NCI-H2081 treated with DMSO at 0.1 percent for 48 hours (cell line): ENCODE measurements at places on chromosomes 2 and 18.
A peak's percentile ranks its signal among the peaks of the same experiment; 100 is the strongest.

DNA sequence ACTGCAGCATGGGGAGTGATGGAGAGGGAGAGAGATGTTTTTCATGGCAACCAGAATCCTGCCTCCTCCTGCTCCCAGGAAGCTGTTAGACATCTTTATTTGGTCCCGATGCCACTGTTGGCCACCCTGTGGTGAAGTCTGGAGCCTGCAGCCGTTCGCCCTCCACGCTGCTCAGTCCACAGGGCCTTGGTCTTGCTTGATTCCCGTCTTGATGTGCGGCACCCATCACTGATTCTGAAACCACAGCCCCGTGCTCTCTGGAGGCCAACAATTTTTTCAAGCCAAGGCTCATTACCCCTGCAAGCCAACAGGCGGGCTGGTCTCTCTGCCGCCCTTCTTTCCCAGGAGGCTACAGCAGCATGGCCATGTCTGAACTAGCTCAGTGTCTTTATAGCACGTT, 24.5 kb downstream of the SIGLEC15 start:
- no peak for DNase-seq

GRCh38 chr2:234638966-234639365, 142.1 kb upstream of the ARL4C start:
- DNase-seq, result no peak

GRCh38 chr2:18787726-18788125, 198.4 kb upstream of the NT5C1B start:
- no peak for DNase-seq

DNA sequence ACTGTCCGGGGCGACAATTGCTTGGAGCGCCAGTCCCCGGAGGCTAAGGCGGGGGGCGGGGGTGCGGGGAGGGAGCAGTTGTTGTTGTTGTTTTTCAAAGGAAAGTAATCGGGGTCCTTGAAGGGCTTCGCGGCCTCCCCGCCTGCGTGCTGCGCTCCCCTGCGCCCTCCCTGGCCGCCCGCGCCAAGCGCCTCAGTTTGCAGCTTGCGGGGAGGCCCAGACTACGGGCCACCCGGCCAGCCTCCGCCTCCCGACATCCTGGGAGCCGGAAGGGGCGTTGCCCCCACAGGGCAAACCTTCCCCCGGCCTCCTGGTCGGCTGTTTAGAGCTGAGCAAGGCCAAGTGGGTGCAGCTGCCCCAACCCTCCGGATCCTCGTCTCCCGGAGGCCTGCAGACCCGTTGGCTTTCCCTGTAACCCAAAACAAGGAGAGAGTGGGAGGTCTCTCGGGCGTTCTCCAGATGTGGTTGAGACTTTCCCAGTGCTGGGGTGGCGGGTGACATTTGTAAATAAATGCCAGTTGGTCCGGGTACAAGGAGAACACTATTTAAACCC, 3.7 kb upstream of the SIX3 start:
- DNase-seq, result no peak

GRCh38 chr2:172449911-172450550, 22.6 kb downstream of the ITGA6 start:
- no peak for DNase-seq

- no peak for DNase-seq
Observed at GRCh38 chr2:118151831-118152230, 63.6 kb downstream of the INSIG2 start.

GRCh38 chr2:237473878-237474441, 13.1 kb upstream of the MLPH start:
- no peak for DNase-seq

DNA sequence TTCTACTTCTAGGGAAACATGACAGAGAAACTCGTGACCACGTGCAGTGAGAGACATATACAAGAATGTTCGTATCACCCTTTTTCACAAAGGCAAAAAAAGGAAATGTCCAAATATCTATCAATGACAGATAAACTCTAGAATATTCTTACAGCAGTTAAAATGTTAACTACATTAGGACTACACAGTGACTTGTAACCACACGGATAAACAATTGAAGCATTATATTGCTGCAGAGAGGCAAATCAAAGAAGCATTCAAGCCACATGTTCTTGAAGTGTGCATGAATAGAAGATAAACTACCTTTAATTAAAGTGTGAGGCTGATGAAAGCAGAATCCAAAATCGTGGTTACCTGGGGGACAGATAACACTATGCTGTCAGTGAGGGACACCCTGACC, 935.3 kb upstream of the KLHL29 start:
- no peak for DNase-seq

GRCh38 chr2:10826026-10826425, 13.4 kb upstream of the PDIA6 start:
- DNase-seq, result no peak

DNA sequence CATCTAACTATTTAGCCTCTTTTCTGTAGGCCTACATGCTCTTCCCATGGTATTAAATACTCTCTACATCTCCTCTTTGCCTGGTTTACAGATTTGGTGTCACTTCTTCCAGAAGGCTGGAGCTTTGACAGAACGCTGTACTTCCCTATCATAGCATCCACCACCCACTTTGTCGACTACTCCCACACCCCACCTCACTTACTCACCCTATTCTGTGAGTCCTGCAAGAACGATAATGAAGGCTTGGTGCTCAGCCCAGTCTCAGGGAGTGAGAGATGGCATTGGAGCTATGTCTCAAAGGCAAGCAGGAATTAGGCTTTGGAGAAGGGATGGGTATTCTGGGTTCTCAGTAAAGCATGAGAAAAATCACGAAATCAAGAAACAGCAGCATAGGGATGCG, 20.3 kb upstream of the KDM3A start:
- DNase-seq, result no peak

- no peak for DNase-seq
Observed at GRCh38 chr2:121294881-121295840, 10.2 kb upstream of the TFCP2L1 start.

- no peak for DNase-seq
Observed at GRCh38 chr2:13638181-13638580, 921.4 kb downstream of the TRIB2 start.

DNA sequence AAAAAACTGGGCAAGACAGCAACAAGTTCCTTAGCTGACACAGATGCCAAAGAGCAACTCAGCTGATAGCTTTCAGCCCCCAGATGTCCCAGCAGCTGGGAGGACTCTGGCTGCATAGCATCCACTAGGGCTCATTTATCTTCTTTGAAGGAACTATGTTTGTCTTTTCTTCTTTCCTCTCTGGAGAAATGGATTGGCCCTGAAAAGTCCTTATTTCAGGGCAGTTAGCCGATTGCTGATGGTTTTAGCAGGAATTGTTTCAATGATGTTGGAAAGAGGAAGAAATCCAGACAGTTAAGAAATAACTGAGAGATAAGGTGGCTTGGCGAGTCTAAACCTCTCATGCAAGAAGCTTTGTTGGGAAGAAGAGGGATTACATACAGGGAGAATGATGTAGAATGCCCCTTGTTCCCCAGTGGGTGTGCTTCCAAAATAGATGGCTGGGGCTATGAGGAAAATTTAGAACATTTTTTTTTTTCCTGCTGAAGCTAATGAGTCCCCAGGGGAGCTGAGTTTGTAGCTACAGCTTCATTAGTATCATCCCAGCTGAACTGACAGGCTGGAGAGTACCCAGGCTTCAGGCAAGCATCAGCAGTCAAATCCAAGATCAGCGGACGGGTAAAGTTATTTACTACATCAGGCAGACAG, 33.6 kb upstream of the SERPINE2 start:
- DNase-seq, result no peak

DNA sequence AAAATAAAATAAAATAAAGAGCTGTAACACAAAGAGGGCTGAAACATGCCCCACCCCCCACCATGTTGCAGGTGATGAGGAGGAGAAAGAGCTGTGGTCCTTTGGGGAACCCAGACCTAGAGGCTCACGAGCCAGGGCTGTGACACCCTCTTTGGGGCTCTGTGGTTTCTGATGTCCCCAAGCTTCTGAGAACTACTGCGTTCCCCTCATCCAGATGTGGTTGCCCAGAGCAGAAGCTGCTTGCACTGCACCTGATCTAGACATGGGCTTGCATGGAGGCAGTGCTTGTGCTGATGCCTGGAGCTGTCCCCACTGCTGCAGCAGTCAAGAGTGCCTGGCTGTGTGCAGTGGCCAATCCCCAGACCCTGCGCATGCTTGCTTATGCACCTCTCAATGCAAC, 687.9 kb upstream of the ACVR2A start:
- DNase-seq, result no peak

- DNase-seq, result no peak
Observed at GRCh38 chr2:55430211-55430975, 10.7 kb upstream of the CCDC88A start.

DNA sequence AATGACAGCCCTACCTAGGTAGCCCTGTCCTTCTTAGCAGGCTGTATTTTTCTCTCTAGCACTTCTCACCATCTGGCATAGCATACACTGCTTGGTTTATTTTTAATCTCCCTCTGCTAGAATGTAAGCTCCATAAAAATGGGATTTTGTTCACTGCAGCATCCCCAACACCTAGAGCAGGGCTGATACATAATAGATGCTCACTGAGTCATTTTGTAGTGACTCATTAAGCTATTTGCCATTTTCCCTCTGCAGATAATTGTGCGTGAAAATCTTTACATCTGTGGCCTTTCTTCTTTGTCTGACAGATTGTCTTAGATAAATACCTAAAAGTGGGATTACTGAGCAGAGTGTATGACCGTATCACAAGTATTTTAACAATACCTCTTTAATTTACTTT, 82.5 kb downstream of the CERS6 start:
- no peak for DNase-seq

GRCh38 chr2:222000326-222000725, 298.5 kb downstream of the PAX3 start:
- no peak for DNase-seq

DNA sequence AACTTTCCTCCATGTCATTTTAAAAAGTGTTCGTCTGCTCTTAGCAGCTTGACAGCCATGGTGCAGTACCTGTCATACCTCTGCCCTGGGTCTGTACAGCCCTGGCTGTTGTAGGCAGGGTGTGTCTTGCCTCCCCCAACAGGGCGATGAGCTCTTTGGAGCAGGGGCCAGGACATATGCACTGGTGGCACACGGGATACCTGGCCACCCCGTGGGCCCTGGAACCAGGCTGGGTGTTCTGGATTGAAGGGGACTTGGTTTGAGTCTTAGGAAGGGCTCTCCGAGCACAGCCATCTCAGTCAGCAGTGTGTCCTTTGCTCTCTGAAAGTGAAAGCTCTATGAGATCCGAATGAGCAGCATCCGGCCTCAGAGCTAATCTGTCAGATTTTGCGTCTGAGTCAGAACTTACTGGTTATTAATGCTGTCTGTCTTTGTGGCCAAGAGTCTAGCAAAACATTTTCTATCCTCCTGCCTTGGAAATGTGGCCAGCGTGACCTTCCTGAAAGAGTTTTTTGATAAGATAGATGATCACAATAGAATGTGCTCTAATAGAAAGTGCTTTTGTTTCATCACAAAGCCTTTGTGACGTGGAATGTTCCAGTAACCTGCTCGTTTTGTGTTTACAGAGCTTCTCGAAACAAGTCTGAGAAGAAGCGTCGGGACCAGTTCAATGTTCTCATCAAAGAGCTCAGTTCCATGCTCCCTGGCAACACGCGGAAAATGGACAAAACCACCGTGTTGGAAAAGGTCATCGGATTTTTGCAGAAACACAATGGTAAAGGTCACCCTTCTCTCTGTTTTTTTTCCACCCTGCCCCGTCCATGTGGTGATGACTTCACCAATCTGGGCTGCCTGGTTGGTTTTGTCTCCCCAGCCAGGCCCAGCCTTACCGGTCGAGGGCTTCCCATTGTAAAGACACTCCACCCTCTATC, 77.3 kb upstream of the RPL31 start:
- DNase-seq, result no peak

DNA sequence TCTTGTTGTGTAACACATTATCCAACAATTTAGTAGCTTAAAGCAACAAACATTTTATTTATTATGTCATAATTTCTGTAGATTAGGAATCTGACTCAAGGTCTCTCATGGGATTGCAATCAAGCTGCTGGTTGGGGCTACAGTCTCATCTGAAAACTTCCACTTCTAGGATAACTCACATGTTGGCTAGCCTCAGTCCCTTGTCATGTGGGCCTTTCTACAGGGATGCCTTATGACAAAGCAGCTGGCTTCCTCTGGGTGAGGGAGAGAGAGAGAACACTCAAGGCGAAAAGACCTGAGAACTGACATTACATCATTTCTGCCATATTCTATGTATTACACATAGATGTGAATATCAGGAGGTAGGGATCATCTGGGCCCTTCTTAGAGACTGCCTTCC, 317.9 kb upstream of the VRK2 start:
- DNase-seq, result no peak

GRCh38 chr2:147386284-147386683, 458.5 kb upstream of the ACVR2A start:
- no peak for DNase-seq

DNA sequence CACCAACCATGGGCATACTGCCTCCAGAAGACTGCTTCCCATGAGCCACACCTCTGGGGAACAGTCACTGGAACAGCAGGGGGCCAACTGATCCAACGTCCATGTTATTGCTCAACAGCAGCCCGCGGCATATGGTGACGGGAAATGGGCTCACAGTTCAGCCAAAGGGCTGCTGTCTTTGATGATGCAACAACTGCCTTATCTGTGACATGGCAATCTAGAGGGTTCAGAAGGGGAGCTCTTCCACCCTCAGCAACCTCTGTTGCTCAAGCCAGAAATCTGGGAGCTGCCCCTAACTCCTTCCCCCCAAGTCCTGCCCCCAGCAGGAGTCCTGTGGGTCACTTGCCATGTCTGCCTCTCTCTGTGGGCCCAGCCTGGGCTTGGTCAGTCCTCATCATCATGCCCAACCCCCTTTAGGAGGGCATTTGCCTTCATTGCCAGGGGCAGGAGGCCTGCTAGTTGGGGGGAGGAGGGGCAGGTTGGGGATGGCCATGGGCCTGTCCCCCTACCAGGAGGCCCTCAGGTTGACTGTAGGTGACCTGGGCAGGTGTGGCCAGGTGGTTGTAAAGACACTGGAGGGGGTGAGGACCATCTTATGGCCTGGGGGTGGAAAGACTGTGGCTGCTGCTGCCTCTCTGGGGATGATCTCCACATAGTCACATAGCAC, 212.9 kb downstream of the CYP26B1 start:
- DNase-seq, result no peak

GRCh38 chr2:64750817-64751285, 97.1 kb upstream of the SERTAD2 start:
- peak; percentile 98 for DNase-seq

GRCh38 chr18:48293954-48294898, 115.0 kb downstream of the ZBTB7C start:
- peak; percentile 87 for DNase-seq

GRCh38 chr2:20552847-20553246, 98.1 kb downstream of the HS1BP3 start:
- DNase-seq, result no peak

- DNase-seq, result no peak
Observed at GRCh38 chr2:117720765-117721164, 93.7 kb upstream of the DDX18 start.

GRCh38 chr2:101803128-101803527, 105.6 kb downstream of the MAP4K4 start:
- DNase-seq, result no peak
